ENCODE measurements at places on chromosomes 13 and 19.

DNA sequence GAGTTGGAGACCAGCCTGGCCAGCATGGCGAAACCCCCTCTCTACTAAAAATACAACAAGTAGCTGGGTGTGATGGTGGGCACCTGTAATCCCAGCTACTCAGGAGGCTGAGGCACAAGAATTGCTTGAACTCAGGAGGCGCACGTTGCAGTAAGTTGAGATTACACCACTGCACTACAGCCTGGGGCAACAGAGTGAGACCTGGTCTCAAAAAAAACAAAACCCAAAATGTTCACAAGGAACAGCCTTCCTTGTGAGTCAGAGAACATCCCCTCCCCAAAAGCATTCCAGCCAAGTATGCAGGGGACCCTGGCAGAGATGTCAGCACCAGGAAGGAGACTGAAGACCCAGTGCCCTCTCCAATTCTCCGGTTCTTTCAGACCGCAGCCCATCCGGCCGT, 314.9 kb upstream of the TSHZ3 start:
- no peak for DNase-seq

- no peak for DNase-seq
Observed at GRCh38 chr13:42153199-42154113, 105.0 kb downstream of the DGKH start.

DNA sequence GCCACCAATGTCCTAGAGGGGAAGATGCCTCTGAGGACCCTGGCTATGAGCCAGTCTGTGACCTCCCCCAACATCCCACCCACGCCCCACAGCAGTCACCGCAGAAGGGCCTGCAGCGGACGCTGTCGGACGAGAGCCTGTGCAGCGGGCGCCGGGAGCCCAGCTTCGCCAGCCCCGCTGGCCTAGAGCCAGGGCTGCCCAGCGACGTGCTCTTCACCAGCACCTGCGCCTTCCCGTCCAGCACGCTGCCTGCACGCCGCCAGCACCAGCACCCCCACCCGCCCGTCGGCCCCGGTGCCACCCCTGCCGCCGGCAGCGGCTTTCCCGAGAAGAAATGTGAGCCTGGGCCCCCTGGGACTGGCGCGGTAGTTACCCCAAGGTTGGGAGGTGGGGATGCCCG, 30.6 kb downstream of the DPF1 start:
- DNase-seq = no peak

DNA sequence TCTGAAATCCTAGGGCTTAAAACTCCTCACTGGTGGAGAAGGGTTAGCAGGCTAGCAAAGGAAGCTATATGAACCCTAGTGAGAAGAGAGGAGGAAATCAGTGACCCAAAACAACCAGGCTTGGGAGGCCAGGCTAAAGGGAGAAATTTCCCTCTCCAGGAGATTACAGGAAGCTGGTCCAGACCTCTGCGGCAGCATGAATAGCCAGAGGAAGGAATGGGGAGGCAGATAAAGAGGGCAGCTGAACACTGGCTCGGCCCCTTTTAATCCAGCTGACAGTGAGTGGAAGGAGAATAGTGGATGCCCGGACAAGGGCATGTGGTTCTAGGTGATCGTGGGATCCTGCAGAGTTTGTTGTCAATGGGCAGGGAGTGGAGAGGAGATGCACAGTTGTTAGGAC, 130.6 kb downstream of the COG6 start:
- DNase-seq = no peak

GRCh38 chr13:21777166-21777565, 106.3 kb downstream of the FGF9 start:
- no peak for DNase-seq

GRCh38 chr13:112625698-112626097, 37.7 kb upstream of the TUBGCP3 start:
- DNase-seq = no peak

DNA sequence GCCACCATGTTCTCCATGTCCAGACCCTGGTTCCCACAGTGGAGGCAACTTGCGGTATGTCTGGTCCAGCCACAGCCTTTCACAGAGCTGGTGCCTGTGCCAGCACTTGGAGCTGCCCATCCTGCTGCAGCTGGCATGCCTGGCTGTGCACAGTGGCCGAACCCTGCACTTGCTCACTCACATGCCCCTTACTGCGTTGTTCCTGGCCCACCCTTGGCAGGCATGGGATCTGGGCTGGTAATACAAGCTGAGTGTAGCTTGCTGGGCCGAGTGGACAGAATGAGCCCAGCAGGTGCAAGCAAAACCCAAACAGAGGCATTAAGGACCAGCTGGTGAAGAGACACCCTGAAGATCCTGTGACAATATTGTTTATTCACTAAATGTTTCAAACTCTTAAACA, 583.9 kb upstream of the SLITRK6 start:
- DNase-seq = peak; percentile 0

DNA sequence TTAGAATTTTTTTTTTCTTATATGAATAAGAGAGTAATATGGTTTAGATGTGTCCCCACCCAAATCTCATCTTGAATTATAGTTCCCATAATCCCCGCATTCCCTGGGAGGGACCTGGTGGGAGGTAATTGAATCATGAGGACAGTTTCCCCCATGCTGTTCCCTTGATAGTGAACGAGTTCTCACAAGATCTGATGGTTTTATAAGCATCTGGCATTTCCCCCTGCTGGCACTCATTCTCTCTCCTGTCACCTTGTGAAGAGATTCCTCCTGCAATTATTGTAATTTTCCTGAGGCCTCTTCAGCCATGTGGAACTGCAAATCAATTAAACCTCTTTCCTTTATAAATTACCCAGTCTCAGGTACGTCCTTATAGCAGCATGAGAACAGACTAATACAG, 205.7 kb downstream of the MYO16 start:
- DNase-seq = no peak
